ENCODE measurements at places on chromosomes 1 and 21.

DNA sequence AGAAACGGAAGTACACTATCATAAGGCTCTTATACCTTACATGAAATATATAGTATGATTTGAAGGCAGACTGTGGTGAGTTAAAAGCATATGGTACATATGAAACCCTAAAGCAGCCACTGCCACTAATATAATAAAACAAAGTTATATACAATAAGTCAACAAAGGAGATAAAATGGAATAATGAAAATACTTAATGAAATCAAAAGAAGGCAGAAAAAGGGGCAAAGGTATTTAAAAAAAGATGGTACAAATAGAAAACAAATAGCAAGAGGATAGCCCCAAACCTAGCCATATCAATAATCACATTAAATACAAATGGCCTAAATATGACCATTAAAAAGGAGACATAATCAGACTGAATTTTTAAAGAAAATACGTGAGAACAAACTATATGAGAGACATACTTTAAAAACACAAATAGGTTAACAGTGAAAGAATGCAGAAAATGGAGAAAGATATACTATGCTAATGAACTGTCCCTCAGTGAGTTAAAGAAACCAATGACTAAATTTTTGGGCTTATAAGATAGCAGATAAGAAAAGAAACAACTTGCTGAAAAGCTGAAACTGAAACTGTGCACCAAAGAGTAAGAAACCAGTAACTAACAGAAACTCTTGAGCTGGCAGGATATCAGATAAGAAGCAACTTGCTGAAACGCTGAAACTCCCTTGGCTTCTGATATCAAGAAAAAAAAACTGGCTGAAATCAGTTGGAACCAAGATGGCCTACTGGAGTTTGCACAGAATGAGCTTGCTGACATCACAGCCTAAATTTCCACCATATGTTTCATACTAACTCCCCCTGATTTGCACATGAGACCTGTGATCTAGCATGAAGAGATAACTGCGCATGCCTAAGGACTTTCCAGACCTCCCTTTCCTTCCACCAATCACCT lies 44.3 kb upstream of the IL10 start:
- DNase-seq = no peak

GRCh38 chr1:7550981-7551380 lies 220.1 kb upstream of the VAMP3 start:
- DNase-seq = no peak

GRCh38 chr21:15003463-15004135 lies 61.2 kb downstream of the NRIP1 start:
- DNase-seq = no peak

DNA sequence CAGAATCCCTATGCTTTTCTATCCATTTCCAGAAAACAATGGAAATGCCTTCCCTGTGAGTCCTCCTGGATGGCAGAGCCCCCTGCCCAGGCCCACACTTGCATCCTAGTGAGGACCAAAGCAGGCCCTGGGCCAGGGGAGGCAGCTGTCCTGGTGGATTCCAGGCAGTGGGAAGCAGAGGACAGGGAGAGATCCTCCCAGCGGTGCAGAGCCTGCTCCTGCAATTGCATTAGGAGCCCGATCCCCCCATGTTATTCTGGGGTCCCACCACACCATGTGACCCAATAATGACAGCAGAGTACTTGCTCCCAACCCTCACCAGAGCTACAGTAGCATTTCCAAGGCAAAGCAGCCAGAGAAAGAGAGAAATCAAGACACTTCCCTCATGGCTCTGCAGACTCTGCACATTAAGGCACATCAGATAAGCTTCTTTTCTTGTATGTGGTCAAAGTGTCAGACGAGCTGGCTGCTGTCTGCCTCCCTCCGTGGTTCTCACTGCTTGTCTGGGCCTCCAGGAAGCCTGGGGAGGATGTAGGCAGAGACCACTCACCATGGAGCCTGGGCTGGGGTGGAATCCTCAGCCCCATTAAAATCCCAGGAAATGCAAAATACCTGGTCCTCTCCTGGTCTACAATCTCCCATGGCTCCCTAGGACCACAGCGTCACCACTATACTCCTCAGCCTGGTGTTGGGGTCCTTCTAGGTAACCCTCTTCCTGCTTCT lies 54.9 kb upstream of the RUNX3 start:
- no peak for DNase-seq

- DNase-seq = no peak
Observed at GRCh38 chr1:161258439-161259344, at the start of gene PCP4L1. Gene PCP4L1, plus strand, starts transcription at chr1:161258745. Its CDS starts 230 bp downstream, at chr1:161258975.

DNA sequence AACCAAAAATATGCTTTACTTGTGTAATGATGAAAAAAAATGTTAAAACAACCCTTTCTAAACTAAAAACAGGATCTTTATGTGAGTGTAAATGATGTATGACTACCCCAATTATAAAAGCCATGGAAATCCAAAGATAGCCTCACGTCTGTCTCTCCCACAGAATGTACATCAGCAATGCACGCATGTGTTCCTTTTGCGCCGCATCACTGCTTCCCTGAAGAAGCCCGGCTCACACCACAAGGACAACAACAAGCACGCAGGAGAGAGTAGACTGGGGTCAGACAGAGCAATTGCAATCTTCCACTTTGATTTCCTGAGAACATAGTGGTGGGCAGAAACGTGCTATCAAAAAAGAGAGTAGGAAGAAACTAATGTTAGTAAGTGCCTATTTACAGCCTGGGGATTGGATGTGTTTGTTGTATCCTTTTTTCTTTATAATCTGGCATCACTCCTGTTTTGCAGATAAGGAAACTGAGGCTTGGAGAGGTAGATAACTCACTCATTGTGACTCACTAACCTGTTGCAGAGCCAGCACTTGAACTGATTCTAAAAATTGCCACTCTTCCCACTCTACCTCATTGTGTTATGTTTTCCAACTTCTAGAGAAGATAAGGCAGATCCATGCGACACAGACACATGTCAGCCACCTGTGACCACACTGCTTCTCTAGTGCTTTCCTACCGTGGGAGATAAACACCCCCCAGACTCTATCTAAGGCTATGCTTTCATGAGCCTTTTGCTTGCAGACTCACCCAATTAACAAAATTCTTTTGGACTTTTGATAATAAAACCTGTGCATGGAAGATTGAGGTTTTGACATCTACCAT lies 60.1 kb downstream of the MAP10 start:
- DNase-seq = no peak

- no peak for DNase-seq
Observed at GRCh38 chr1:55230659-55231058, 15.5 kb upstream of the USP24 start.

GRCh38 chr1:151984313-151984956 lies 9.2 kb downstream of the S100A10 start:
- DNase-seq = no peak

DNA sequence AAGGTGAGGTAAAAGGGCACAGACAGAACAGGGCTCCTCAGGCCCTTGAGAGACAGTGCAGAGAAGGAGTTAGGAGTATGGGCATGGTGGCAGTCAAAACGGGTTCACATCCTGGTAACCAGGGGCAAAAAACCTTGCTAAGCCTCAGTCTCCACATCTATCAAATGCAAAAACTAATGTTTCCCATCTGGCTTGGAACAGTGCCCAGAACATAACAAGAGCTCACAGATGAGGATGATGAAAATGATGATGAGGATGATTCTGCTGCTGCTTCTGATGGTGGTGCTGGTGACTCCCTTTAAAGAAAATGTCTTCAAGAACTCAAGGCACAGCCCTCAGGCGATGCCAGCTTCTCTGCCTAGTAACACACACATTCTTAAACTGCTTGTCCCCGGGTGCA lies 24.1 kb downstream of the HHIPL2 start:
- no peak for DNase-seq

GRCh38 chr1:161439280-161440232 lies 65.7 kb upstream of the FCGR2A start:
- DNase-seq = no peak

DNA sequence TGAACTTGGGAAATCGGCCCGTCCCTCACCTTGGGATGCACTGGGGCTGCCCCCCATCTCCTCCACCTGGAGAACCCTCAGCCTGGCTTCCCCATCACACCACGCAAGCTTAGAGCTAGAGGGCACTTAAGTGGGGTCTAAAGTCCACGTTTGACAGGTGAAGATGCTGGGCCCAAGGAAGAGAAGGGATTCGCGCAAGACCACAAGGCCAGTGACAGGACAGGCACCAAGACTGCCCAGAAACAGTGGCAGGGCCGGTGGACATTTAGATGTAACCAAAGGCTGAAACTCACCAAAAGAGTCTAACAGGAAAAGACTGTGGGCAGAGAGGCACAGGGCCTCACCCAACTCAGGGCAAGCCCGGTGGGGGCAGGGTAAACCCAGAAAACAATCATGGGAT lies 130.8 kb upstream of the EDN2 start:
- no peak for DNase-seq
